ENCODE measurements at places on chromosomes 7 and 10. TPM values are rescaled to one million over a fixed set of nuclear protein-coding genes. Genes with fewer than 3 reads are reported as not detected.
A peak's percentile ranks its signal among the peaks of the same experiment; 100 is the strongest.

Gene AVL9
- total RNA-seq, result 50.9 TPM

Gene FGFBP3
- total RNA-seq, result 0.88 TPM

Gene SLC39A12
- total RNA-seq, result not detected

DNA sequence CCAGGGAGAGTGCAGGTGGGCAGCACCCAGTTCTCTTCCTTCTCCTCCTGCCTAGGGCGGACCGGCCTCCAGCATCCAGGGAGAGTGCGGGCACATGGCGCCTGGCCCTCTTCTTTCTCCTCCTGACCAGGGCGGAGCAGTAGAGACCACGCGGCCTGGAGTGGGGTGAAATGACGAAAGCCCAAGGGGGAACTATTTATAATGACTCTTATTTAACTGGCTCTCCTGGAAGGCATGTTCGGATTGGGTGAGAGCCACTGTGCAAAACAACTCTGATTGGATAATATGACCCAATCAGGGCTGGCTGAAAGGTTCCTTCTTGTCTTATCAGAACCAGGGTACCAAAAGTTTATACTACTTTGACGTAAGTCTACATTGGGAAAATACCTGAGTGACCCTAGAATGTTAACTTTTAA lies 63.1 kb downstream of the ZNF37A start:
- no peaks in the 10 kb centered on the region for H3K4me1 ChIP-seq
- H3K36me3 ChIP-seq, result no peaks in the 10 kb centered on the region
- H3K27ac ChIP-seq, result no peak overlapping the region
- no peak overlapping the region for H3K4me3 ChIP-seq
- no peaks in the 10 kb centered on the region for H3K27me3 ChIP-seq
- DNase-seq, result no peak

- no peak for DNase-seq
- peaks cover 3% of the 10 kb centered on the region for H3K36me3 ChIP-seq
- H3K27me3 ChIP-seq, result no peaks in the 10 kb centered on the region
- H3K4me3 ChIP-seq, result peak overlapping the region; percentile 62
- H3K4me1 ChIP-seq, result peaks cover 4% of the 10 kb centered on the region
Measured at GRCh38 chr10:99431190-99431760, 851 bp upstream of the GOT1 start.

DNA sequence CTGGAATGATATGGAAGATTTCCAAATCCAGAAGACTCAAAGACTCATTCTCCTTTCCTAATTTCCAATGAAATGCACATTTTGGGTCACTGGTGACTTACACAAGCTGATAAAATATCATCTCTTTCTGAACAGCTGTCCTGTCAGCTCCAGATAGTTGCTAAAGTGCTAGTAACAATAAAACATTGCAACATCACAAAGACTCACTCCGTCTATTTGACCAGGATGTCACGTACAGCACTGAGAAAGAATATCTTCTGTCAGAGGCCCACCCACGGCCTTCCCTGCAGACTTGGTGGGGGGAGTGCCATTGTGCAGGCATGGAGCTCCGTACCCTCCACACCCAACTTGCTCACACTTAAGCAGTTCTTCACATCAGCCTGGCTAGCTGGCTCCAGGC lies 78.9 kb upstream of the EGR2 start:
- H3K4me3 ChIP-seq, result no peak overlapping the region
- H3K36me3 ChIP-seq, result no peaks in the 10 kb centered on the region
- no peak overlapping the region for H3K27ac ChIP-seq
- DNase-seq, result peak; percentile 28
- no peaks in the 10 kb centered on the region for H3K27me3 ChIP-seq

Gene PTPRN2
- total RNA-seq, result 7.4 TPM

Gene DOCK4
- 163 TPM for total RNA-seq

Gene SPDYE8
- total RNA-seq, result not detected

DNA sequence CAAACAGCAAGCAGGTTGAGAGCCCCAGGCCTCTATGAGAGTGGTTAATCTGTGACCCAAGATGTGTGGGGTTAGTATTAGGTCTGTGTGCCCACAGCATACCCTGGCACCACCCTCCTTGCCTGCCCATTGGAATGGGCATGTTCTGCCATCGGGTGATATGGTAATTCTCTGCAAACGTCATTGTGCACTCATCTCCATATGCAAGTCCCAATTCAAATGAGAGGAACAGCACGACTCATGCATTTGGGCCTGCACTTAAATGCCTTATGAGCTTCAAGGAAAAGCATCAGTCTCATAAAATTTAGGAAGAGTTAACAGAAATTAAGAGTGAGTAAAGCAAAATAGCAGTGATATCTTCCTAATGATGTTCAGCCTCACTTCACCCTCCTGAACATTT lies 133.9 kb upstream of the FGFR2 start:
- H3K27ac ChIP-seq, result no peak overlapping the region
- no peaks in the 10 kb centered on the region for H3K27me3 ChIP-seq
- H3K4me1 ChIP-seq, result peaks cover 9% of the 10 kb centered on the region
- no peak overlapping the region for H3K4me3 ChIP-seq
- DNase-seq, result no peak

- H3K4me3 ChIP-seq, result no peak overlapping the region
- peaks cover 13% of the 10 kb centered on the region for H3K4me1 ChIP-seq
- DNase-seq, result no peak
- H3K36me3 ChIP-seq, result no peaks in the 10 kb centered on the region
- no peak overlapping the region for H3K27ac ChIP-seq
- H3K27me3 ChIP-seq, result no peaks in the 10 kb centered on the region
Measured at GRCh38 chr10:103980288-103980906, 13.5 kb downstream of the SLK start.

Gene CPA4
- total RNA-seq, result 1.7 TPM

Gene TASOR2
- 45.4 TPM for total RNA-seq

Gene PRKAR2B
- 15.0 TPM for total RNA-seq

Gene NPC1L1
- 0.03 TPM for total RNA-seq

- no peaks in the 10 kb centered on the region for H3K4me1 ChIP-seq
- no peak for DNase-seq
- H3K27me3 ChIP-seq, result peaks cover 3% of the 10 kb centered on the region
- no peak overlapping the region for H3K27ac ChIP-seq
Measured at GRCh38 chr10:1316121-1316808, 260.1 kb downstream of the WDR37 start.

GRCh38 chr10:14039968-14040668 lies 290.6 kb downstream of the FRMD4A start:
- H3K4me1 ChIP-seq, result peaks cover 14% of the 10 kb centered on the region
- H3K4me3 ChIP-seq, result no peak overlapping the region
- peak overlapping the region; percentile 33 for H3K27ac ChIP-seq
- H3K27me3 ChIP-seq, result no peaks in the 10 kb centered on the region
